Stimulated activated naive CD8-positive, alpha-beta T cell treated with anti-CD3 and anti-CD28 coated beads, Interleukin-15, Interleukin-2, amounts not matched to agents 100 U/mL and 50 U/mL, for 24 hours (primary cell): ENCODE measurements at places on chromosomes 1 and 21.
A peak's percentile ranks its signal among the peaks of the same experiment; 100 is the strongest.

DNA sequence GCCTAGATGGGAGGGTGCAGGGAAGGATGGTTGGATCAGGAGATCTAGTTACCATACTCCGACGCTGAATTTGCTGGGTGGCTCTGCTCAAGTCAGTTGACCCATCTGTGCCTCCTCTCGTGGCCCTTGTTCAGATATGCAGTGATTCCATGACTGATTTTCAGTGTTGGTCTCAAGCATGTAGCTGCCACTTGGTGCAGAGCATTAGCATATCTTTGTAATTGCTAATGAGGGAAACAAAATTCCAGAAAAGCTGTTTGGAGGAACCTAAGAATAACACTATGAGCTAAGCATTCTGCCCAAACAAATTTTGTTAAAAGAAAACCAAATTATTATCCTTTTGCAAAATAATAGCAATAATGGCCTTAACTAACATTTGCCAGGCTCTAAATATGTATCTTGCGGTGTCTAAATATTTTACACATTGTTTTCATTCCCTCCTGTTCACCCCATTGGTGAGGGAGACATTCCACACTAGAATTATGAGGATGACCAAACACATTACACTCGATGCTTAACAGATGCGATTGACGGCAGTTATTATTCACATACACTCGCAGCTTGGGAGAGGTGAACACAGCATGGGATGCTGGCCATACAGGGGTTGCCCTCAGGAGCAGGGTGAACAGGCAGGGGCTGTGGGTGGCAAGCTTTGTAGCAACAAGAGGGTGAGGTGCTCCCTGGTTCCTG is 69.1 kb downstream of the KCNJ15 start:
- DNase-seq, result no peak

- no peak for DNase-seq
These were observed 154.1 kb downstream of the PHTF1 start for GRCh38 chr1:113605146-113605545.

DNA sequence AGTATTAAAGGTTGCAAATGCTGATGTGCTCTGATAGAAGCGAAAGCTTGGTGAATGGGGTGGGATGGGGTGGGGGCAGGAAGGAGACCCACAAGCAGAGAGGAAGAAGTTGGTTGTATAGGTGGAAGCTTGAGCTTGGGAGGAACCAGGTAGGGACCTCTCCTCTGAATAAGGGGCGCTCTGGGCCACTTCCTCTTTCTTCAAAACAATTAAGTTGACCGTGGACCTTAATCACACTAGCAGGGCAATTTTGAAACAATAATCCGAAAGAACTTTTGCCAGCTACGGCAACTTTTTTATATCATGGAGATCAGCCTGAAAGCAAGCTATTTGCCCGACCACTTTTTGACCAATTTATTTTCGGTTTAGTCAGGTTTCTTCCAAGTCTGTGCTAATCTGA is 1.9 kb upstream of the DYRK1A start:
- DNase-seq, result no peak

- no peak for DNase-seq
These were observed 1.6 kb downstream of the CPT2 start for GRCh38 chr1:53198241-53198651.

DNA sequence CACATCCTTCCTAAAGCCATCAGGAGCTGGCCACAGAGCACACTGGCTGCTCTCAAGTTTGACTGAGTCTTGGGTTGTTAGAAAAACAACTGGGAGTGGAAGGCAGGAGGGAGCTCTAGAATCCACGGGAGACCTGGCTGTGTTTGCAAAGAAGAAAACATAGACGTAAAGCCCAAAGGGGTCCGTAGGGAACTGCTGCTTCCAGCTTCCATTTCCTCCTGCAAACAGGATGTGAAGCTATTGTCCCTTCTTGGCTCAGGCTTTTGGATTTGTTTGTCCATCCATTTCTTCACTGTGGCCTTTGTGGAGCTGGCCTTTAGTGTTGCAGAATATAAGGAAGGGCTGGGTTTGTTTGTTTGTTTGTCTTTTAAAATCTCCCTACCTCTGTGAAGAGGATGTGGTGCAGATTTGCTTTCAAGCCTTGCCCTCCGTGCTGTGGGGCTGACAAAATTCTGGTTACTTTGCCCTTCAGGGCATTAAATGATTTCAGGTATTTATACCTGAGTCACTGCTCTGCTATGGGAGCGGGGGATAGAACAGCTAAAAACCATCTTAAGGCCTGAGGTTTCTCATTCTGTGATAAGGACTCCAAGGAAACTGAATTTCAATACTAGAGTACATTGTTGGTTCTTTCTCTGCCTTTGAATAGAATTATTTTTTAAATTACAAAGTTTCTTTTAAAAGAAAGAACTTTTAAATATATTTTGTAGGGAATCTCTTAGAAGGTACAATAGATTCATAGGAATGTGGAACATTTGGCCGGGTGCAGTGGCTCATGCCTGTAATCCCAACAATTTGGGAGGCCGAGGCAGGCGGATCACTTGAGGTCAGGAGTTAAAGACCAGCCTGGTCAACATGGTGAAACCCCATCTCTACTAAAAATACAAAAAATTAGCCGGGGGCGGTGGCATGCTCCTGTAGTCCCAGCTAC is 74.3 kb downstream of the MPZL1 start:
- DNase-seq, result no peak

DNA sequence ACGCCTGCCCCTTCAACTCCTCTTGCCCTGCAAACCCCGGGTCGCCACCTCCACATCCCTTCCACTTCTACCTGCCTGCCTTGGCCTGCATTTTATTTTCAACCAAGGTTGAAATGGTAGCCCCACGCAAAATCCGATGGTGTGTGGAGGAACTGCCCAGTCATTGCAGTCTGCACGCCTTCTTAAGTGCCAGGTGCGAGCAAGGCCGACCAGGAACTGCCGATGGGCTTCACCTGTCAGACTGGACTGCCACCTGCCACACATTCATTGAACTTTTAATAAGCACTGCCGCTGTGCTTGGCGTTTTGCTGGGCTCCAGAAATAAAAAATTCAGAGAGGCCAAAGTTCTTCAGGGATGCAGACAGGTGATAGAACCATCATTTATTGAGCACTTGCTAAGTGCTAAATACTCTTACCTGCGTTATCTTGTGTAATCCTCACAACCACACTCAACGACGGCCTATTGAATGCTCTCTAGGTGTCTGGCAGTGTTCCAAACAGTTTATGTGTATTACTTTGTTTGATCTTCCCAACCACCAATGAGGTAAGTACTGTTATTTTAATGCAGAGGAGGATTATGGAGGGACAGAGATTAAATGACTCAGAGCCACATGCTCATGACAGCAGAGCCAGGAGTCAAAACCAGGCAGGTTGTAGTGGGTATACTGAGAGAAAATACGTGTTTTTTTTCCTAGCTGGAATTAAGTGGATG is 36.2 kb downstream of the CACHD1 start:
- DNase-seq, result no peak

DNA sequence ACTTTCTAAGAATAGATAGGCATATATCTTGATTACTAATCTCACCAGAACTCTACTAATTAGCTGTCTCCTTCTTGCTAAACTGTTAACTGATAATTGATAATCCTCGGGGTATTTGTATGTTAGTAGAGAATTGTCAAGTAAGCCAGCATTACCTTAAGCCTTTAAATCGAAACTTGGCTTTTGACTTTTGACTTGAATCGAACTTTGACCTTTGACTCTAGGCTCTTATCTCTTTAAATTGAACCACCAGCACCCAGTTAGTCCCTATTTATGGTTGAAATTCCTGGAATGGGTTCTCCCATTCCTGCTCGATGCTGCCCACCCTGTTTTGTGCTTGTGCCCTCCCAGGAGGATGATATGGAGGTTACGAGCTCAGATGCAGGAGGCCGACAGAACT is 244.4 kb downstream of the TGFB2 start:
- no peak for DNase-seq

- no peak for DNase-seq
These were observed 24.6 kb upstream of the TRAPPC10 start for GRCh38 chr21:43987509-43987908.

- DNase-seq, result no peak
These were observed 485.4 kb downstream of the AMY1C start for GRCh38 chr1:104235141-104235540.

DNA sequence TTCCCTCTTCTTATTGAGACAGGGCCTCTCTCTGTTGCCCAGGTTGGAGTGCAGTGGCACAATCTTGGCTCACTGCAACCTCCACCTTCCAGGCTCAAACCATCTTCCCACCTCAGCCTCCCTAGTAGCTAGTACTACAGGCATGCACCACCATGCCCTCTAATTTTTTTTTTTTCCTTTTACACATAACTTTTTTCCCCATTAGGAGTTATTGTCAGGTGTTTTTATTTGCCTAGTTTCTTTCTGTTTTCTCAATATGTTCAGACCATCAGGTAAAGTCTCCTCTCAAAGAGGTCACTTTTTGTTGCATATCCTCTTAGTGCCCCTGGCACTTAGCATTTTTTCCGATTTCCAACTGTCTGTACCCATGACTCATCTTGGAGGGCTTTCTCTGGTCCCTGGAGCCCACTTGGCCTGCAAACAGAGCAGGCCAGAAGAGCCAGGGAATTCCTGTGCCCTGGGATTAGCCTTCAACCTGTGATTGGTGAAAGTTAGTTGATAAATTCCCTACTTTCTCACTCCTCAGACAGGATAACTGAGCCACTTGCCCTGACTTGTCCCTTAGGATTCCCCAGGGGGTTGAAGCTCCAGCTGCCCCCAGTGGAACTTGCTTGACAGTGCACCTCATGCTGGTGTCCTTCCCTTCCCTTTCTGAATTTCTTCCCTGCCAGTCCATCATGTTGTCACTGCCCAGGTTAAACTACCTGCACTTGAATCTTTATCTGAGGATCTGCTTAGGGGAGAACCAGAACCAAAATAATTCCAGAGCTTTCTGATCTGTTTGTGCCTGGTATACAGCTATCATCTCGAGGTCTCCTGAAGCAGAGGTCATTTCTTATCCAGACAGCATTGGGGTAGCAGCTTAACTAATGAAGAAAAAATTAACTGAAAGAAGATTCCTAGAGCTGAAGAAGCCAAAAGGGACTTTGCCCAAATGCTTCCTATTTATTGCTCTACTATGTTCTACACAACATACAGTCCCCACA is 2.4 kb downstream of the NTPCR start:
- DNase-seq, result peak; percentile 32

- DNase-seq, result peak; percentile 5
These were observed 47.8 kb upstream of the NRDC start for GRCh38 chr1:51926171-51926812.

DNA sequence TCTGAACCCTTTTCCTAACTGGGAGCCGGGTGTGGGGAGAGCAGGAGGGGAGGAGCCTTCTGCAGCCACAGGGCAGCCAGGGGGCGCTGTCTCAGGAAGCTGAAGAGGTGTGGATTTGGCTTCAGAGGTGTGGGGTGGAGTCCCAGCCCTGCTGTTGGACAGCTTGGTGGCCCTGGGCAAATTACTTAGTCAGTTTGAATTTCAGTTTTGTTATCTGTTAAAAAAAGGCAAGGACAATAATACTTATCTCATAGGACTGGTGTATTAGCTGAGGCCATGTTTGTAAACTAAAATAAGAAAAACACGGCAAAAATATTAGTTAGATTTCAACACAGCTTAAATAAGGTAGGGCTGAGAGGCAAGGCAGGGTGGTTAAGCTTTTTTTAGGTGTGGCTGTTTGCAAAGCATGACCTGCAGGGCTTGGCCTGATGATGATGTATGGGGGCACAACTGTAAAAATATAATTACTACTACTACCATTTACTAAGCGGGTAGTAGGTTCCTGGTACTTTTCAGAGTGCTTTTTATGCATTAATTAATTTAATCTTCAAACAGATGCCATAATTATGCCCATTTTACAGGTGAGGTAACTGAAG is 111.8 kb downstream of the PLXNA2 start:
- peak; percentile 79 for DNase-seq

GRCh38 chr1:8360493-8361197 is 42.7 kb downstream of the SLC45A1 start:
- no peak for DNase-seq

GRCh38 chr21:42012763-42013329 is 2.7 kb upstream of the ZBTB21 start:
- DNase-seq, result no peak

DNA sequence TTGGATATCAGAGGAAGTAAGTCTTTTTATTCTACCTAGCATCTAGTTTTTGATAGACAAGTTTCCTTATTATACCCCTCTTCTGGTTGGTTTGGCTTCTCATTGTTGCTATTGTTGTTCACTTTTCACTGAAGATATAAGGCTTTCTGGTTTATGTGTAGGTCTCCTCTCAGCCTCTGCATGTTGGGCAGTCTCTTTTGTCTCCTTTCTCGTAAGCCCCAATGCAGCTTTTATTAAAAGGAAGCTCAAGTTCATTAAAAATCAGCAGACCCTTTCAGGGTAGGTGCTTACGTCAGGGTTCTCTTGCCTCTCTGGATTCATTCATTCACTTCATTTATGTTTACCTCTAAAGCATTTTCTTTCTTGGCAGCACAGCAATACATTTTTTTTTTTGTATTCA is 4.8 kb upstream of the DHX9 start:
- no peak for DNase-seq

DNA sequence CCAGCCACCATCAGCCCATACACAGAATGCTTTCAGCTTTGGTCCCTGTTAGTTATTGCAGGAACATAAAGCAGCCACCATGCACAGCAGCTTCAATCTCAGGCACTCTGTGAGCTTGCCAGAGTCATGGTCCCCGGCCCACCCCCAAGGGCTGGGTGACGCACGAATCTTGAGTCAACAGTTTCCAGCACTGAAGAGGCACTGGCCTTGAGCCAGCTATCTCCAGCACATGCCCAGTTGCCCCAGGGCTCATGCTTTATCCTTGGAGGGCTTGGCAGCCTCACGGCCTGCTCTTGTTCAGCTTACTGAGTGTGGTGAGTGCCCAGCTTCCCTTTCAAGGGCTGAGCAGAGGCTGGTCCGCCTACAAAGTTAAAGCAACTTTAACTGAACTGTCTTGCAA is 200.7 kb upstream of the RAB4A start:
- no peak for DNase-seq

DNA sequence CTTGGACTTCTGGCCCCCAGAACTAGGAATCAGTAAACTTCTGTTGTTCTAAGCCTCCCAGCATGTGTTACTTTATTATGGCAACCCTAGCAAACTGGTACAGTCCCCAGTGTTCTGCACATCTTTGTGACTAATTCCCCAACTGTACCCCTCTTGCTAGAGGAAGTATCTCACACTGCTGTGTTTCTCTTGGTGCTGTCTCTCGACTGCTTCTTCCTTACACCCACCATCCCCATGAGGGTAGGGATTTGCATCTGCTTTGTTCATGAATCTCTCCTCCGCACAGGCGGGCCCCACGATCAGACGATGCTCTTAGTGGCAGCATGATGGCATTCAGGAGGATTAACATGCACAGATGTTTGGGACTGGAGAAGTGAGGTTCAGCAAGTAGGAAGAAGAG is 46.7 kb downstream of the CLIC6 start:
- no peak for DNase-seq

GRCh38 chr1:161978011-161978790 is 45.5 kb downstream of the OLFML2B start:
- DNase-seq, result no peak

DNA sequence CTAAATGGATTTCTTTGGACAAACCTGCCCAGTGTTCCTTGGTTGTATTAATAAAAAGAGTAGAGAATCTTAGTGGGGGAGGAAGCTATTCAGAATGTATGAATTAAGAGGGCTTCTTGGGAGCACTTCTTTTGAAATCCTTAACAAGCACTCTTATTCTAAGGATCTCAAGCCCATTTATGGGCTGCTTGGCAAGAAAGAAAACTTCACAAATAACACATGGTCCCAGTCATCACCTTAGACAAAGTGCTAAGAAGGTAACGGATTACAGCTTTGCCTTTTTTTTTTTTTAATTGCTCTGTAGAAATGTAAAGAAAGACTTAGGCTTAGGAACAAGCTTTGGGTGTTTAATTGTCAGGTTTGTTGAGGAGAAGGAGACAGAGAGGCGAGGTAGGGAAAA is 76.6 kb upstream of the IPO9 start:
- DNase-seq, result no peak

GRCh38 chr1:246753670-246754535 is 29.7 kb downstream of the SCCPDH start:
- peak; percentile 67 for DNase-seq
